Daoy (cell line): ENCODE measurements at places on chromosomes 6 and 20.
A peak's percentile ranks its signal among the peaks of the same experiment; 100 is the strongest.

DNA sequence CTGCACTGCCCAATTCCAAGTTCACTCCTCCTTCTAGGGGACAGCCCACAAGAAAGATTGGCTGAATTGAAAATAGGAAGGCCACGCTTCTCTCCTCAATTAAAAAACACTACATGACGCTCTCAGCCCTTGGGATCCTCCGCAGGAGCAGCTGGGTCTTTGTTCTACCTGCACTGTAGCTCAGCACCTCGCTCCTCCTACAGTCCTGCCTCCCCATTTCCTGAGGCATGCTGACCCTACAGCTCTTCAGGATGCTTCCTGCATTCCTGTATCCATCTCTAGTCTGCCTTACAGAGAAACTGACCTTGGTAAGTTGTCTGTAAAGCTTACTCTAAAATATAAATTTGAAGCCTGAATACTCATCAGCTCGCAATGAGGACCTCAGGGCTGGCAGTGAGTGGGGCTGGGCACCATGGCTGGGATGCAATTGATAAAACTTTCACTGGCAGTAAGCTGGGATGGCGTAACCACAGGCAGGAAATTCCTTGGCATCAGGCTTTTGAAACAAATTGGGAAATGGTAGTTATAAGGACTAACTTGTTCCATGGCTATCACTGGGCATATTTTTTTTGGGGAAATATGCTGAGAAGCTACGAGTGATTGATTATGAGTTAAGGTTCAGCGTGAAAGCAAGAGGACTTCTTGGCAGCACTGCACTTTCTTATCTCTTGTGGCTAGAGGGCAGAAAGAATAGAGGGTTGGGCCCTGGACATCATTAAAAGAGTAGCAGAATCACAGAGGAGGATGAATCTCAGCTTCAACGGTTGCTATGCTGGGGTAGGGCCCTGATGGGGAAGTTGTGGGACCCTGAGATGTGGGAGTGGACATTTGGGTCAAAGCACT is 11.7 kb upstream of the SIRPB1 start:
- DNase-seq, result no peak

DNA sequence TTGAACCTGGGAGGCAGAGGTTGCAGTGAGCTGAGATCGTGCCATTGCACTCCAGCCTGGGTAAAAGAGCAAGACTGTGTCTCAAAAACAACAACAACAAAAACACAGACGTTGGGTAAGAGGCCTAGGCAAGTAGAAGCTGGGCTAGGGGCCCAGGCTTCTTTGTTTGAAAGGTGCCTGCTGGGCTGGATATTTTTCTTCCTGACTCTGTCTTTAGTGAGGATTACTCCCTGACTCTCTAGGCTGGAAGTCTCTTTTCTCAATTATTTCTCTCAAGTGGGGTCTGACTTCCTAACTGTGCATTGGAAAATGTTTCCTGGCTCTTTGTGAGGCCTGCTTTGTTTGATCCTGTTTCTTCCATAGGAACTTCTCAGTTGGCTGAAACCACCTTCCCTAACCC is 76.5 kb upstream of the DTNBP1 start:
- DNase-seq, result no peak

- DNase-seq, result no peak
Observed at GRCh38 chr6:168417191-168417590, 23.8 kb upstream of the SMOC2 start.

DNA sequence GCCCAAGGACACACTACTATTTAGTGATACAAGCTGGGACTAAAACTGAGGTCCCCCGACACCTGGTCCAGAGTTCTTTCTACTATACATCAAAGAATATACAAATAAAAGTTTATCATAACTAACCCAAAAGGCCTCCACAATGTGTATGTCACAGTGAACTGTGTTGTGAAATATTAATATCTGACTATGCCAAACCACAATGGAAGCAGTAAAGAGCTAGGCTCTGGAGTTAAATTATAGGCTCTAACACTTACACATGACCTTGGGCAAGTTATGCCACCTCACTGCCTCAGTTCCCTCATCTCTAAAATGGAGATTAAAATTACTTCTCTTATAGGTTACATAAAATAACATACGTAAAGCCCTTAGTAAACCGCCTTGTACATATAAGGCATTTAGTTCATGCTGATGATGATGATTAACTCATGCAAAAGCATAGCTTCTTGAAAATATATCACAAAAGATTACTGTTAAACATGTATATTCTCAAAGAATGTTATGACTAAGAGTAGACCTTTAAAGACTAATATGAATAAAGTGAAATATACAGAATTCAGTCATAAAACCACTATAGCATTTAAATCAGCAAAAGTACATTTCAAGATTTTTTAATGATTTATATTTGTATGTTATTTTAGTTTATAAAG is 5.7 kb downstream of the SUPT3H start:
- DNase-seq, result no peak

DNA sequence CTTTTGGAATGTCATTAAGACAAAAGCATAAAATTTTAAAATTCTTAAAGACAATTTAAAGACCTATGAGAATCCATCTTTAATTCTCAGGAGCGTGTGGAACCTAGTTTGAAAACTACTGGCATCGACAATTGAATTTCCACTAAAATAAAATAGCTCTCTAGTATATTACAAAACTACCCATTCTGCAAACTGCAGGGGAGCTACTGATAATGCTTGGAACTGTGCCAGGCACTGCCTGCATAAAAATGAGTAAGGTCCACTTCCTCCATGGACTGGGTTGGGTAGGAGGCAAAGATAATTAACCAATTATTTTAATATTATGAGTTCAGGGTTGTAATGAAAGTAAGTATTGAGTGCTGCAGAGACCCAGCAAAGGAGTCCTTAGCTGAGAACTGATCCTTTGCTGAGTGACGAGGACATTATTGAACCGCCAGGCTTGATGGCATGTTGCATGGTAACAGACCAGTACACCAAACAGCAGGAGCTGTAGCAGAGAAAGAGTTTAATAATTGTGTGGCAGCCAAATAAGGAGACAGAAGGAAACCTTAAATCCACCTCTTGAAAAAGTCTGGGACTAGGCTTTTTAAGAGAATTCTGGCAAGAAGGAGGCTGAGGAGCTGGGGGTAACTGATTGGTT is 261.3 kb downstream of the ESR1 start:
- DNase-seq, result peak; percentile 38

GRCh38 chr6:16902502-16902901 is 141.2 kb upstream of the ATXN1 start:
- DNase-seq, result no peak

DNA sequence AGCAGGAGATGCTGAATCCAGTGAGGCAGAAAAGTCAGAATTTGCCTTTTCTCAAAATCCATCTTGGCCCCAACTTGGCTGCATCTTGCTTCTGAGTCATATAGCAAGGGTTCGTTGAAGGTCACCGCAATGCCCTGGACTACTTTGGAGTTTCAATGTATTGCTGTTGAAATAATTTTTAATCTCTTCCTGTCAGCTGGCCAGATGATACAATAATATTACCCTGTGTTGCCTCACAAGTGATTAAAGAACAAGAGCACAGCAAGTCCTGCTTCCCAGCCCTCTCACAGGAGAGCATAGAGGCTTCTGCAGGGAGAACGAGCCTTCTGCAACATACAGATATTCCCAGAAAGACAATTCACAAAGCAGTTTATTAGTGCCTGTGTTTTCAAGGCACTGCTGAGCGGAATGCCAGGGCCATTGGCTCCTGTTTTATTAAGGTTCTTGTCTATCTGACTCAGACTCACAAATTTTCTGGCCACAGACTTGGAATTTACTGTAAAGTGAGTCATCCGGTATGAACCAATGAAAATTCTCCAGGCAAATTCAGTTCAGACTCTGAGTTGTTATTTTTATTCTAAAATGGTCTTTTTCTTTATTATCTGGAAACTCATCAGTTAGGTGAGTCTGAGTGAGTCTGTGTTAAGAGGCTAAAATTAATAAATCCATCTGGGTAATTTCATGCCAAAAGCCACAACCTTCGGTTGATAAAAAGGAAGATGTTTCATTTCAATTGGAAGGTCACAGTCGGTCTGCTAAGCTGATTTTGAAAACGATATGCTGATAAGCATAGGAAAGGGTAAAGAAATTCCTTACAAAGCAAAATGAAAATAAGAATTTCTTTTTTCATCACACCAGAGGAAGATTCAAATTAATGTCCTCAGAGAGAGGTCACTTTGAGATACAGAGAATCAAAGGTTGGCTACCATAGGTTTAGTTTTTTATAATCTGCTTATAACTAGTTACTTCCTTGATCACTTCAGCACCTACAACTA is 289.4 kb upstream of the STXBP5 start:
- DNase-seq, result peak; percentile 93

- DNase-seq, result no peak
Observed at GRCh38 chr6:61809004-61809595, 476.9 kb downstream of the KHDRBS2 start.

- no peak for DNase-seq
Observed at GRCh38 chr6:12963567-12963966, 247.0 kb downstream of the PHACTR1 start.

- peak; percentile 70 for DNase-seq
Observed at GRCh38 chr20:1301031-1301529, 27.9 kb downstream of the SDCBP2 start.

GRCh38 chr6:127914240-127914639 is 13.4 kb upstream of the THEMIS start:
- no peak for DNase-seq
